Stimulated activated CD4-positive, alpha-beta T cell treated with anti-CD3 and anti-CD28 coated beads, Interleukin-1b, Interleukin-23, amount 100 ng/mL, for 24 hours (primary cell): ENCODE measurements at places on chromosomes 16 and 17.

DNA sequence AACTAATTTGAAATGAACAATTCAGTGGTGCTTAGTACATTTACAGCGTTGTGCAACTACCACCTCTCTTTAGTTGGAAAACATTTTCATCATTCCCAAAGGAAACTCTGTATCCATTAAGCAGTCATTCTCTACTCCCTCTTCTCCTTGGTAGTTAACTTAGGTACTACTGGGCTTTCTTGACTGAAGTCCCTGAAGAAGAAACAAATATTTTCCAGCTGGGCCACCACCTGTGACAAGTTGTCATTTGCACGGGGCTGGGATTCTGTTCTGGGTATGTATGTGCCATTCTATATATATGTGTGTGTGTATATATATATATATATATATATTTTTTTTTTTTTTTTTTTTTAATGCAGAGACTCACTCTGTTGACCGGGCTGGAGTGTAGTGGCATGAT lies 15.4 kb upstream of the RMI2 start:
- DNase-seq = no peak

DNA sequence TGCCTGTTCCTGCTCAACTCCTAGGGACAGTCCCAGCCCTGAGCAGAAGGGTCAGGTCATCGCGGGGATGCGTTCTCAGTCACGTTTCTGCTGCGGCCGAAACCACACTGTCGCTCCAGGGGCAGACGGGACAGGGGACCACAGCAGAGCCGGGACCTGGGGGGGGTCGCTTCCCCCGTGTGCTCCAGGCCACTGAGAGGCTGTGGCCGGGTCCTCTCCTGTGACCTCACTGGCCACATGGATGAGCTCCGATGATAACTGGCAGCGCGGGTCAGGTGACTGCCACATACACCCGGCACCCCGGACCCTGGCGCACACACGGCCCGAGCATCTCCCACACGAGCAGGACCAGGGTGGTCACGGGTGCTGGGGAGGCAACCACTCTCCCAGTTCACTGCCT lies 12.8 kb downstream of the GNPTG start:
- no peak for DNase-seq

DNA sequence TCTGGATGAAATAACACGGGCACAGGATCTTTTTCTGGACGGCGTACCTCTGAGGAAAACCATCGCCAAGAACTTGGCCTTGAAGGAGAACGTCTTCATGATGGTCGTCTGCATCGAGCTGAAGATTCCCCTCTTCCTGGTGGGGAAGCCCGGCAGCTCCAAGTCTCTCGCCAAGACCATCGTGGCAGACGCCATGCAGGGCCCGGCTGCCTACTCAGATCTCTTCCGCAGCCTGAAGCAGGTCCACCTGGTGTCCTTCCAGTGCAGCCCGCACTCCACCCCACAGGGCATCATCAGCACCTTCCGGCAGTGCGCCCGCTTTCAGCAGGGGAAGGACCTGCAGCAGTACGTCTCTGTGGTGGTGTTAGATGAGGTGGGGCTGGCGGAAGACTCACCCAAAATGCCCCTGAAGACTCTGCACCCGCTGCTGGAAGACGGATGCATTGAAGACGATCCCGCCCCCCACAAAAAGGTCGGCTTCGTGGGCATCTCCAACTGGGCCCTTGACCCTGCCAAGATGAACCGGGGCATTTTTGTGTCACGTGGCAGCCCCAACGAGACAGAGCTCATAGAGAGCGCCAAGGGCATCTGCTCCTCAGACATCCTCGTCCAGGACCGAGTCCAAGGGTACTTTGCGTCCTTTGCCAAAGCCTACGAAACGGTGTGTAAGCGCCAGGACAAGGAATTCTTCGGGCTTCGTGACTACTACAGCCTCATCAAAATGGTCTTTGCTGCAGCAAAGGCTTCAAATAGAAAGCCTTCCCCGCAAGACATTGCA lies 68.3 kb upstream of the ENDOV start:
- DNase-seq = no peak

DNA sequence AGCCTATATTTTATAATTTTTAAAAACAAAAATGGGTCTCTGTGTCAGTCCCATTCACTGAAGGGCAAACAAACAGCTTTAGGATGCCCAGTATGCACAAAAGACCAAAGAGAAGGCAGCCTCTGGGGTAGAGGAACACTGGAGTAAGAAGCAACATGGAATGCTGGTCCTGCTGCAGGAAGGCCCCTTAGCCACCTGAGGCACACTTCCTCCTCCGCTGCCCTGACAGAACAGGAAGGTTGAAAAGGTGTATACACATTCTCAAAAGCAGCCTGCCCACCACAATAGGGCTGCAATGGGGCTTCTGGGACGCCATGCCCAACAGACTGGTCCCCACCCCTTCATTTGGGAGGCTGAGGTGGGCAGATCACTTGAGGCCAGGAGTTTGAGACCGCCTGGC lies 19.5 kb downstream of the TOM1L2 start:
- DNase-seq = no peak

- DNase-seq = peak; percentile 9
These were observed 8.2 kb downstream of the NMRAL1 start for GRCh38 chr16:4465977-4466779.

- DNase-seq = no peak
These were observed 5.1 kb downstream of the CFAP20 start for GRCh38 chr16:58123896-58124600.

GRCh38 chr16:56246051-56246817 lies 54.9 kb downstream of the GNAO1 start:
- DNase-seq = no peak

GRCh38 chr17:14270508-14270907 lies 30.4 kb upstream of the HS3ST3B1 start:
- DNase-seq = no peak

DNA sequence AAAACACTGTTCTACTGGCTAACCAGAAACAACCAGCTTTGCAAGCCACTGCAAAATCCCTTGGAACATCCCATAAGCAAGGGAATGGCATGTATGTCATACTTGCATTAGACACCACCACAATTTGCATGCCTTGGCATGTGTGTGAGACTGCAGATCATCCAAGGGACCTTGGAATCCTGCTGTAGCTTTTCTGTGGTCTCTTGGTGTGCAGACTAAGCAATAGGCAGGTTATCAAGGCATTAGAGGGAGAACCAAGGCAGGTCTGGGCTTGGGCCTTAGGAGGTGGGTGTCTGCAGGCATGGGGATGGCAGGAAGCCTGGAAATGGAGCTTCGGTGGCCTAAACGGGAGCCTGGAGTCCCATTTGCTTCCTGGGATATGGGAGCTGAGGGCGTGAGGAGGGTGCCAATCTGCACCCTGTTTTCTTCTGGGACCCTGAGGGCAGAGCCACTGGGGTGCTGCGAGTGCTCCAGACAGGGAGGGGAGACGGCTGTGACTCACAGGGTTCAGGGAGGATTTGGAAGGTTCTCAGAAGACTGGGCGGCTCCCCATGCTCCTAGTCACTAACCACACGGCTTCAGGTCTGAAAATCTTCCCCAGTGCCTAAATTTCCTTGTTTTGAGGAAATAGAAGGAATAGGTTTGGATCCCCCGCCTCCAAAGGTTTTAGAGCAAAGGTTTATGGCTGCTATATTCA lies 36.6 kb downstream of the FAM20A start:
- DNase-seq = no peak

GRCh38 chr17:7441266-7441665 lies 2.0 kb downstream of the FGF11 start:
- DNase-seq = no peak
